Suprapubic skin (tissue), 4 donors: ENCODE measurements at places on chromosomes 5 and 9.
A peak's percentile ranks its signal among the peaks of the same experiment; 100 is the strongest.

DNA sequence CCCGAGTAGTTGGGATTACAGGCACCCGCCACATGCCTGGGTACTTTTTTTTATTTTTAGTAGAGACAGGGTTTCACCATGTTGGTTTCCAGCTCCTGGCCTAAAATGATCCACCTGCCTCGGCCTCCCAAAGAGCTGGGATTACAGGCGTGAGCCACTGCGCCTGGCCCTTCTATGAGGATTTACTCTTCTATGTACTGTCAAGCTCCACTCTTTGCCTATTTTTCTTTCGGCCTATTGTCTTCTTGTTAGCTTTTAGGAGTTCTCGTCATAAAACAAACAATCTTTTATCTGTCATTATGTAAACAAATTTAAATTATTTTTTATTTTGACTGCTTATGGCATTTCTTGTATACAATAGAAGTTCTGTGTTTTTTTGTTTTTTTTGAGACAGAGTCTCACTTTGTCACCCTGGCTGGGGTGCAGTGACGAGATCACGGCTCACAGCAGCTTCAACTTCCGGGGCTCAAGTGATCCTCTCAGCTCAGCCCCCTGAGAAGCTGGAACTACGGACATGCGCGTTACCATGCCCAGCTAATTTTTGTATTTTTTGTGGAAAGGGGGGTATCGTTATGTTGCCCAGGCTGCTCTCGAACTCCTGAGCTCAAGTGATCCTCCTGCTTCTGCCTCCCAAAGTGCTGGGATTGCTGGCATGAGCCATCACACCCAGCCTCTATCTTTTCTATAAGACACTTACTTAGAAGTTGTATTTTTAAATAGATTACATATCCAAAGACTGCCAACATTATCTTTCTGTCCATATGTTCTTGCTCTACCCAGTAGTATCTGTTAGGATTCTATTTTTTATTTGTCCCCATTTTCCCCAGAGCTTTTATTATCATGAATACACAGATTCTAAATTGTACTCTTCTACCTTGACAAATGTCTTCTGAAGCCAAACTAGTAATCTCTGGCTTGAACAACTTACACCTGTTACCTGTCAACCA lies 29.2 kb downstream of the CSNK1A1 start:
- DNase-seq = no peak

- no peak for DNase-seq
Measured at GRCh38 chr5:171365351-171365750, 22.3 kb upstream of the NPM1 start.

GRCh38 chr9:134571946-134572917 lies 69.4 kb upstream of the COL5A1 start:
- DNase-seq = peak; percentile 72

DNA sequence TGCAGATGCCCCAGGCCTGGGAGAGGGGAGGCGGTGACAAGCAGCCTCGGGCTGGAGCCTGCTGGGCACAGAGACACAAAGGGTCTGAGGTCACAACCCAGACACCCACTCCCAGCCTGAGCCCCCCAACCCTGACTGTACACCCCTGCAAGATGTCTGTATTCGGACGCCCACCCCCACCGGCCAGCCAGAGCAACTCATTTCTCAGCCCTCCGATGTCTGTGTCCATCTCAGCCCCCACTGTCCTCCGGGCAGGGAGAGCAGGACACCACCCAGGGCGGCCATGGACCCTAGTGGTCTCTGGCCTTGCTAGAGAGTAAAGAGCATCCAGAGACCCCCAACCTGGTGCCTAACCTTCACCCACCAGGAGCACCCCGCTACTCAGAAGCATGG lies 3.9 kb downstream of the LCN12 start:
- no peak for DNase-seq

- DNase-seq = no peak
Measured at GRCh38 chr9:4237748-4238511, 61.9 kb downstream of the GLIS3 start.

- no peak for DNase-seq
Measured at GRCh38 chr9:114607671-114608524, 3.2 kb upstream of the TMEM268 start.

DNA sequence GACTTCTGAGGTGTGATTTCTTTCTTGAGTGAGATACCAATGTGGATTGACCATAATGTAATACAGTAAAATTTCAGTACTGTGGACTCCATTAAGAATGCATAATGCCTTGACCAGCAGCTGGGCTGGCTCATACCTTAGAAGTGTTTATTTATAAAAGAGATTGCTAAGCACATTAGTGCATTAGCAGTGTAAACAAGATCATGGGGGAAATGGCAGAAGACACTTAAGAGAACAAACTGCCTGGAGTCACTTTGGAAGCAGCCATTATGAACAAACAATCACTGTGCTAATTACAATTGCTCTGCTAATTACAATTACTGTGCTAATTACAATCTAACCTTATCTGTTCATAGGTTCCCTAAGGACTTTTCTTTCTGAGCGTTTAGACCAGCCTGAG lies 104.2 kb downstream of the TRIM32 start:
- no peak for DNase-seq

GRCh38 chr9:92974161-92974661 lies 26.9 kb downstream of the FGD3 start:
- DNase-seq = no peak

GRCh38 chr9:116726602-116727001 lies 39.5 kb downstream of the TRIM32 start:
- no peak for DNase-seq

DNA sequence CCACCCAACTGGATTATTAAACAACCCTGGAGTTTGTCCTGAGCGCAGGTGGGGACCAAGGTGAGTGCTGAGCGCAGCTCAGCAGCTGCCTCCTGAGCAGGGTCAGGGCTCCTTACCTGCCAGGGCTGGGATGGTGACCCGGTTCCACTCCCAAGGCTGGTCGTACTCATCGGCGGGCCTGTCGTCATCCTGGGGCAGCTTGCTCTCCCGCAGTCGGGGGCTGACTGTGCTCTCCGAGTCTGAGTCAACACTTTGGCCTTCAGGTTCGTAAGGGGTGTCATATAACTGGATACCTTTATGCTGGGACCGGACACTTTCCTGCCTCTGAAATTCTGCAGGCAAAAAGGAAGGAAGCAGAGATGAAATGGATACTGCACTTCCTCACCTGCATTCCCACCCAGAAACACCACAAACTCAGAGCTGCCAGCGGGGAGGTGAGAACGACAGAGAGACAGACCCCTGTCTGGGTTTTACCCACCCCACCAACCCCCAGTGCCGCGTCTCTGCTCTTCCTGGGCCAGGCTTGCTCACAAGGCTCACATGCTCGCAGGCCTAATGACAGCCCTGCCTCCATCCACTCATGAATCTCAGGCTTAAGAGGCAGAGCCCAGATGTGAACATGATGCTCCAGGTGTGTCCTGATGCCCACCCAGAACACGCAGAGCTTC lies 70.7 kb upstream of the SLC25A51 start:
- DNase-seq = no peak

DNA sequence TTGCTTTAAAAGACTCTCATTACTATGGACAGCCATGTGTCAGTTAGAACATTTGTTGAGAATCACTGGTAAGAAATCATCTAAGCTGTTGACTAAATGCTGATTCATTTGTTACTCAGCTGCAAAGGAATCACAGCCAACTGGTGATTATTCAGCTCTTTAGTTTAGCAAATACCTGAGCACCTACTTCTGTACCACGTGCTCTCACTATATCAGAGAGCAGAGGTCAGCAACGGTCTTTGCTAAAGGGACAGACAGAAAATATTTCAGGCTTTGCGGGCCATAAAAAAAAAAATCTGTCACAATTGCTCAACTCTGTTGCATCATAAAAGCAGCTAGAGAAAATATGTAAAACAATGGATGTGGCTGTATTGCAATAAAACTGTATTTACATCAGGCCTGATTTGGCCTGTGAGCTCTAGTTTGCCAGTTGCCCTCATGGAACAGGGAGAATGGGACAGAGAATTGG lies 377.6 kb downstream of the DNAH5 start:
- DNase-seq = no peak

DNA sequence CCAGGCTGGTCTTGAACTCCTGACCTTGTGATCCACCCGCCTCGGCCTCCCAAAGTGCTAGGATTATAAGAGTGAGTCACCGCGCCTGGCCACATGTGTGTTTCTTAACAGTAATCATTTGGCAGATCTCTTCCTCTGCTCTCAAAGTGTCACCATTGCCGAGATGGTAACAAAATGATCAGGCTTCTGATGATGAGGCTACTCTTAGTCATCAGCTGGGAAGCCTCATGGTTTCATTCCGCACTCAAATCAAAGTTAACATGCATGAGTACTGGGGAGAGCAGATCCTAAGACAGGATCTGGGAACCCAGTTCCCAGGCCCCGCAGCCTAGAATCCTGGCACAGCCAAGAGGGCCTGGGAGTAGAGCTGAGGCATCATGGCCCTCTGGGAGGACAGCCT lies 27.4 kb downstream of the BARHL1 start:
- DNase-seq = no peak

DNA sequence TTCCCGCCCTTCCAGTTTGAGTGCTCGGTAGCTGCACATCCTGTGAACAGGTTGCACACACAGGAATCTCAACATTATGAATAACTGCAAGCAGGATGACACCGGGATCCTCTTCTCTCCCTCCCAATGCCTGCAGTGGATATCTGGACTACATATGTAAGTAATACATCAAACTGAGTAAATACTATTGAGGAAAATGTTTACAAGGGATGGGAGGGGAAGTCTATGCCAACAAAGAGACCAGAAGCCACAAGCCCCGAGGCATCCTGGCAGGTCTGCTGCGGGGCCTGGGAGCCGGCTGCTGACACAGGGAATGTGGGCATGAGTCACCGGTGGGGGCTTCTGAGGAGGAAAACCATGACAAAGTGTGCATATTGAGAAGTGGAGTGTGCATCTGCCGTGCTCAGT lies 8.6 kb upstream of the ANKRD33B start:
- no peak for DNase-seq

DNA sequence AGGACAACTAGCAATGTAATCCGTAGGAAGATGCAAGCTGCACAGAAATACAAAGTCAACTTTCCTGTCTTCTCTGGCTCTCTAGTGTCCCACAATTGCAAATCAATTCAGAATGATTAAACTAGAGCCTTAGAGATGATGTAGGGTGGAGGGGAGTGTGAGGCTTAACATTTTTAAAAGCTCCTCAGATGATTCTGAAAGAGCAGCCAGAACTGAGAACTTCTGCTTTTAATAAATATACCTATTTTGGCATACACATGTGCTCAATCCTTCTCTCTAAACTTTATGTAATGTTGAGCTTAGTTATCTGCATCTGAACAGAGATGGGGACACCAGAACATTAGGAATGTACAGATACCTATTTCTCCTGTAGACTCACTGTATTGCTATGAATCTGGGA lies 139.9 kb upstream of the APC start:
- no peak for DNase-seq

DNA sequence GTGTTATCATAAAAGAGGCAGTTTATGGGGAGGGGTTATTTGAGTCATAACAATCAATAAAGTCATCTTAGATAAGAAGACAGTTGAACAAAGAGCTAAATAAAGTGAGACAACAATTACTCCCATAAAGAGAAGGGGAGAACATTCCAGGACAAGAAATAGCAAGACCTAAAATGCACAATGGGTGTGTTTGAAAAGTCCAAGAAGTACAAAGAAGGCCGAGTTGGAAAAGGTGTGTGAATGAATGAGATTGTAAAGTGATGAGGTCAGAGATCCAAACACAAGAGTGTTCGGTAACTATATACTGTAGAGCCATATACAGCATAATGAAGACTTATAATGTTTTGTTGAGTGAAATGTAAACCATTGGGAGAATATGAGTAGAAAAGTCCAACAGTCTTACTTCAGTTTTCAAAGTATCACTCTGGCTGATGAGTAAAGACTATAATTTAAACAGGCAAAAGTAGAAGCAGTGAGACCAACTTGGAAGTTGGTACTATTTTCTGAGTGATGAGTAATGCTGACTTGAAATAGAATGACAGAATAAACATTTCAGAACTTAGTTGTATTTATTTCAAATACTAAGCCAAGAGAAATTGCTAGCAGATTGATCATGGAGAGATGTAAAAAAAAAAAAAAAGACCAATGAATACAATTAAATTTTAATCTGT lies 868.7 kb upstream of the CDH9 start:
- DNase-seq = no peak

DNA sequence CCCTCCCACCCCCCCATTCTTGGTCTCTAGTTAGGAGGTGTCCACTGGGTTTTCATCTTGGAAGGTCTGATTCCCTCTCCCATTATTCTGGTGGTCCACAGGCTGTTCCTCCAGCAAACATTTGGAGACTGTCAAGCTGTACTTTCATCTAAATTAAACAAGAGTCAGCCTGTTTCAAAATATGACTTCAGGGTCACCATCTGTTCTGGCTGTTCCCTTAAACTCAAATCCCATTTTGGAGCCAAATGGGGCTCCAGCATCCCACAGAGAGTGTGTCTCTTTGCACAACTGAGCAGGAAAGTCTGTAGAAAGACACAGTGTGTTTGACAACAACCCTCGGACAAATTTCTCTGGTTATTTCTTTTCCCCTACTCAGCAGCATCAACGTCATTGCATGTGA lies 20.5 kb downstream of the COL15A1 start:
- no peak for DNase-seq

DNA sequence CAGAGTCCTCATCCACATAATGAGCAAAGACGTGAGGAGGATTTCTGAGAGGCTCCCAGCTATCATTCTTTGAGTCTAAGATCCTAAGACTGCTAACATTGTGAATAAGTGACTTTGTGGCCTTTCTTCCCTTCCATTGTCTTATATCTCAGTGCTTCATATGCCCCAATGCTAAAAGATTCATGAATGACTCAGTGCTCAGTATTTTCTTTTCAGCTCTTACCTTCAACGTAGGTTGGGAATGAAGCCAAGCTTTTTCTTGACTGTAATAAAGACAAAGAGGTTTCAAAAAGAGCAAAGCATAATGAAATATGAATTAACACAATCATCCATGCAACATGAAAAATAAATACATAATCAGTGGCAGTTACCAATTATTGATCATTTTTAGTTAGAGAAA lies 146.4 kb downstream of the ENTREP1 start:
- no peak for DNase-seq

DNA sequence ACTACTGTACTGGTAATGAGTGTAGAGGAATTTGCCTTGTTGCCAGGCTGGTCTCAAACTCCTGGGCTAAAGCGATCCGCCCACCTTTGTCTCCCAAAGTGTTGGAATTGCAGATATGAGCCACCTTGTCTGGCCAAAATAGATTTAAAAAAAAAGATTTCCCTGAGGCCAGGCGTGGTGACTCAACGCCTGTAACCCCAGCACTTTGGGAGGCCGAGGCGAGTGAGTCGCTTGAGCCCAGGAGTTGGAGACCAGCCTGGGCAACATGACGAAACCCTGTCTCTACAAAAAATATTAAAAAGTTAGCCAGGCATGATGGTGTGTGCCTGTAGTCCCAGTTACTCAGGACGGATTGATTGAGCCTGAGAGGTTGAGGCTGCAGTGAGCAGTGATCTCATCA lies 62.5 kb downstream of the IPO11 start:
- DNase-seq = no peak

DNA sequence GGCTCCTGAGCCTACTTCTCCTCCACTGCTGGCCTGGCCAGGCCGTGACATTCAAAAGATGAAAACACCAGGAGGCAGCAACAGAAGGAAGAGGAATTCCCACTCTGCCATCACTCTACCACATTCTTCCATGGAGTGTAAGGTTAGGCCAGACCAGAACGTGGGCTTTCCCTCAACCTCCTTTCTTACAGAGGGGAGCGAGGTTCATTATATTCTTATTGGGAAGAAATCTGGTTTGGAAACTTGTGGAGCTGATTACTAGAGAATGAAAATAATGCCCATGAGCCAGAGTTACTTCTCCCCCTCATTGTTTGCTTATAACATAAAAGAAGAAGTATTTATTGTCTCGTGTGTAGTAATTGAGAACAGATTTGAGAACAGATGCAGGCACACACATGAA lies 136.3 kb upstream of the BASP1 start:
- no peak for DNase-seq
